ENCODE measurements at places on chromosomes 13 and 19.

GRCh38 chr19:41646589-41647204 is 19.8 kb upstream of the CEACAM4 start:
- no peak overlapping the region for H3K27ac ChIP-seq
- H3K27me3 ChIP-seq = peaks cover 5% of the 10 kb centered on the region
- peaks cover 5% of the 10 kb centered on the region for H3K4me1 ChIP-seq
- H3K36me3 ChIP-seq = no peaks in the 10 kb centered on the region
- DNase-seq = no peak

- no peak for DNase-seq
- peaks cover 16% of the 10 kb centered on the region for H3K4me1 ChIP-seq
- H3K4me3 ChIP-seq = no peak overlapping the region
- H3K27me3 ChIP-seq = no peaks in the 10 kb centered on the region
Observed at GRCh38 chr19:43461303-43461702, 4.1 kb downstream of the LYPD3 start.

DNA sequence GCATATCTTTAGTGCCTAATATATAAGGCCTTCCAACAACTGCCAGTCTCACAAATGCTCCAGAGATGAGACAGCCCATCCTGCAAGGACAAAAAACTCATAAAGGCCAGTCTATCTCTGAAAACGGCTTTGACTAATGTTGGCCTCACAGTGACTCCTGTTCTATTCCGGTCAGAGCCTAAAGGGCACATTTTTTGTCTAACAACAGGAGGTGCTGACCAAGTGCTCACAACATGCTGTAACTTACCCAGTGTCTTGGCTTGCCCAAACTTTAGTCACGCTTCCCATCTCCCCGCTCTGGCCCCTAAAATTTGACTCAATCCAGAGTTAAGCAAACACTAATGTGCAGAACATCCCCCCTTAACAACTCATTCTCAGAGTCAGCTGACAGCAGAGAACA is 1411.2 kb upstream of the MIR17HG start:
- H3K27ac ChIP-seq = no peak overlapping the region
- H3K4me1 ChIP-seq = no peaks in the 10 kb centered on the region
- H3K4me3 ChIP-seq = no peak overlapping the region
- no peak for DNase-seq
- H3K27me3 ChIP-seq = no peaks in the 10 kb centered on the region

- peaks cover 64% of the 10 kb centered on the region for H3K36me3 ChIP-seq
- DNase-seq = no peak
- no peak overlapping the region for H3K27ac ChIP-seq
- H3K27me3 ChIP-seq = no peaks in the 10 kb centered on the region
- no peak overlapping the region for H3K4me3 ChIP-seq
- H3K4me1 ChIP-seq = peaks cover 6% of the 10 kb centered on the region
Observed at GRCh38 chr19:5696196-5697021, 6.3 kb downstream of the RPL36 start.

- no peak for DNase-seq
- no peak overlapping the region for H3K4me3 ChIP-seq
- H3K27ac ChIP-seq = no peak overlapping the region
- no peaks in the 10 kb centered on the region for H3K27me3 ChIP-seq
- H3K36me3 ChIP-seq = no peaks in the 10 kb centered on the region
- H3K4me1 ChIP-seq = no peaks in the 10 kb centered on the region
Observed at GRCh38 chr13:56736966-56737365, 403.8 kb upstream of the PRR20A start.

GRCh38 chr19:13089139-13089856 is 13.4 kb downstream of the LYL1 start:
- H3K27ac ChIP-seq = no peak overlapping the region
- DNase-seq = no peak
- H3K4me1 ChIP-seq = peaks cover 5% of the 10 kb centered on the region
- H3K36me3 ChIP-seq = no peaks in the 10 kb centered on the region

Measured in CD4-positive, CD25-positive, alpha-beta regulatory T cell (primary cell).